ENCODE measurements at places on chromosomes 1 and 21.
A peak's percentile ranks its signal among the peaks of the same experiment; 100 is the strongest.

GRCh38 chr1:107549152-107549810 lies 408.4 kb downstream of the NTNG1 start:
- no peak for DNase-seq

DNA sequence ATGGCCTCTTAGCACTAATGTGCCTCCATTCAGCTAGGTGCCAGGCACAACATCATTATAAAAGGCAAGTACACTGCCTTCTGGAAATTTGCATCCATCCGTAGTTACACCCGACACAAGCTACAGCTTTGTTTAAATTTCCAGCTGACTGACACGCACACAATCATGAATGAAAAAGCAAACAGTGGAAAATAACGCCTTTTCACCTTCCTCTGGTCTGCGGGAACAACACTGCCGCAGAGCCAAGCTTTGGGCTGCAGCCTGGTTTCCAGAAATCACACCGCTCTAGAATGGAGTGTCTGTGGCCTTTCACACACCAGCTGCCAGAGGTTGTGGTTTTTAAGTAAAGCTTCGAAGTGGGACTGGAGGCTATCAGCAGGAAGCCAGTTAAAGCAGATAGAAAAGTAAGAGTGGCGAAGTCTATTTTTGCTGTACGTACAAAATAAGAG lies 142.8 kb upstream of the COA6 start:
- no peak for DNase-seq

GRCh38 chr1:223183268-223183862 lies 40.3 kb upstream of the TLR5 start:
- no peak for DNase-seq

- no peak for DNase-seq
These were observed 23.4 kb downstream of the C8A start for GRCh38 chr1:56877973-56878372.

- no peak for DNase-seq
These were observed 730.7 kb upstream of the ZP4 start for GRCh38 chr1:238621405-238621804.

- no peak for DNase-seq
These were observed 344.6 kb downstream of the LMO4 start for GRCh38 chr1:87673309-87673708.

DNA sequence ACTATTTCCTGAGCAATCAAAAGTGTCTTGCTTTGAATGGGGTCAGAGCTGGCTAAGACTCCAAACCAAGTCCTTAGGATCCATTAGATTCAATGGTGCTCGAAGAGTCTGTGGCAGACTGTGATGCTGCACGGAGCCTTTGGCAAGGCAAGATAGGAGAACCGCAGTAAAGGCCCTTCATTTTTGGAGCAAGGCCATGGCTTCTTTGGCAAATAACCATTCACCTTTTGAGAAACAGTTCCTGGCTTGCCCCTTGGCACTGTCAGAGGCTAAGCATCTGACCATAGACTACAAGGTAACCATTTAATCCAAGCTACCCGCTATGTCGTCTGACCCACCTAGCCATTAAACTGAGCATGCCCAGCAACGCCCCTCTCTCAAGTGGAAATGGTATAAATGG lies 45.2 kb downstream of the EDN2 start:
- no peak for DNase-seq

GRCh38 chr1:231681006-231681405 lies 54.4 kb downstream of the DISC1 start:
- DNase-seq, result no peak

GRCh38 chr1:152886085-152886484 lies 8.0 kb downstream of the SMCP start:
- DNase-seq, result no peak

- no peak for DNase-seq
These were observed 3.0 kb upstream of the CTSK start for GRCh38 chr1:150810958-150811659.

- no peak for DNase-seq
These were observed 7.0 kb downstream of the TLR5 start for GRCh38 chr1:223136086-223136485.

- DNase-seq, result no peak
These were observed 35.2 kb upstream of the SYT2 start for GRCh38 chr1:202745323-202745888.

DNA sequence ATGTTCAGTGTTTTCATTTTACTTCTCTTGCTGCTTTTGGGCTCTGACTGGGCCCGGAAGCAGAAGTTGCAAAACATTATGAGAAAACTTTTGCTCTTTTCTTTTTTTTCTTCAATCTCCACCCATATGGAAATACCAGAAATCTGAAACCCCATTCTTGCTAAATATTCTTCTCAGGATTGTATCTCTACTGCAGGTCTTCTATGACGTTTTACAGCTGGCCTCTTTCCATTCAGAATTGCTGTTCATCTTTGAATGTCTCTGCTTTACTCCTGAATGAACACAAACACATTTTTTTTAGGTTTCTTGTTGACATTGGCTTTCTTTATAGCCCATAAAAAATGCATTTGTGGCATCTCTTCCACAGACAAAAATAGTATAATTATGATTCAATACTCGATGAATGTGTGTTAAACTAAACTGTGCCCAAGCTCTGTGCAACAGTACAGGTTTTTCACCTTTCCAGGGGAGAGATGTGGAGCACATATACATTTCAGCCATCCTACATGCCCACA lies 18.8 kb downstream of the PTPRC start:
- DNase-seq, result no peak

- DNase-seq, result no peak
These were observed 89.7 kb downstream of the ATP1B1 start for GRCh38 chr1:169196161-169196560.

- DNase-seq, result no peak
These were observed 18.2 kb downstream of the EPHB2 start for GRCh38 chr1:22728751-22729399.

DNA sequence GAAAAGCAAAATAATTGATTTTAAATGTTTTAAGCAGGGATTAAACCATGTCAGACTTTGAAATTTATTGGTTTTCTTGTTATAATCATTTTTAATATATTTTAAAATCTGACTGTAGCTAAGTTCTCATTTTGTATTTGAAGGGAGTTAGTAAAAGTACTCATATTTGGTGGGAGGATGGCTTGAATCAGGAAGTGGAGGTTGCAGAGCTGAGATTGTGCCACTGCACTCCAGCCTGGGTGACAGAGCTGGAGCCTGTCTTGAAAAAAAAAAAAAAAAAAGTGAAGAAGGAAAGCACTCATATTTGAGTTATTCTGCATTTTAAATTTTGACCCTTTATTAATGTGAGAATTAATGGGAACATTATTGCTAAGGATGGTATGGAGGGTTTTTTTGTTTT lies 106.0 kb downstream of the RABGAP1L start:
- no peak for DNase-seq

- no peak for DNase-seq
These were observed 214 bp downstream of the NCAM2 start for GRCh38 chr21:20998456-20998789.

DNA sequence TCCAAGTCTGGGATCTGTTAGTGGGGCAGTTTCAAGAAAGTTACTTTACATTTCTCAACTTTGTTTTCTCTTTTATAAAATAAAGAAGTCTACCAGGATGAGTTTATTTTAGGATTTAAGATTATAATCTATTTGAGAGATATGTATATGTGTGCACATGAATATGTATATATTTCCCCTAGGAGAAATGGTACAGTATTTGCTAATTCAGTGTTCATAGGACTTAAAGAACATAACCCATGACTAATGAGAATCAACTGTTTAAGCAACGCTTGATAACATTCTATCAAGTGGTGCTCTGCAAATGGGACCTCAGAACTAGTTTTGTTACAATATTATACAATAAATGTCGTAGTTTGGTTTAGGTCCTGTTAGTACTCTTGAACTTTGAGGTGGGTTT lies 7.0 kb downstream of the BCAS2 start:
- no peak for DNase-seq

DNA sequence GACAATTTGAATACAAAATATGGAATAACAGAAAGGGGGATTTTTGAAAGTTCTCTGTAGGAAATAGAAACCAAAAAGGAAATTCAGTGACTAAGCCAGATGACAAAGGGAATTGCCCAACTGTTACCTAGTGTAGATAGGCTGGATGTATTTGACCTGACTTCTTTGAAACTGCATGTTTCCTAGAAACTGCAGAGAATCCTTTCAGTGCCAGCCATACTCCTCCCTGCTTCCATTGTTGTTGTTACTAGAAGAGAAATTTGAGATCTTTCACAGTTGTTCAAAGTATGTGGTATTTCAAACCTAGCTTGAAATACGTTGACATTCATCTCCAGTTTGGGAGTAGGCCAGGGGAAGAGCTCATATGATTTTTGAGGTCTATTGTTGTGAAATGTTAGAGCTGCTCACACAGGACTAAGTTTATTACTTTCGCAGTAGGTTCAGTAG lies 1.8 kb upstream of the GBP5 start:
- DNase-seq, result no peak

DNA sequence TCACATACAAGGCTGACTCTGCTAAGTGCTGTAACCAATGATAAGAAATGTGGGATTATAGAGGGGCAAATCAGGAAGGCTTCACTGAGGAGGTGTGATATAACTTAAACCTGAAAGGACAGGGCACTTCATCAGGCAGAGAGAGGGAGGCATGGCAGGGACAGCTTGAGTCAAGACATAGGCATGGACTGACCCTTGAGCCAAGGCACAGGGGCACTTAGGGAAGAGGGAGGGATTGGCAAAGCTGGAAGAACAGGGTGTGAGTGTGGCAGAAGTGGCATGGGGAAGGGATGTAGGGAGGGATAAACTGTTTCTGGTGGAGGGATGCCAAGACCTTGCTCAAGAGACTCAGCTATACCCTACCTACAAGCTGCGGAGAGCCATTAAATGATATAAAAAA lies 81.3 kb downstream of the PLXNA2 start:
- no peak for DNase-seq

GRCh38 chr1:223143537-223144248 lies 645 bp upstream of the TLR5 start:
- DNase-seq, result no peak

GRCh38 chr1:86687595-86687994 lies 16.8 kb upstream of the SH3GLB1 start:
- DNase-seq, result no peak

DNA sequence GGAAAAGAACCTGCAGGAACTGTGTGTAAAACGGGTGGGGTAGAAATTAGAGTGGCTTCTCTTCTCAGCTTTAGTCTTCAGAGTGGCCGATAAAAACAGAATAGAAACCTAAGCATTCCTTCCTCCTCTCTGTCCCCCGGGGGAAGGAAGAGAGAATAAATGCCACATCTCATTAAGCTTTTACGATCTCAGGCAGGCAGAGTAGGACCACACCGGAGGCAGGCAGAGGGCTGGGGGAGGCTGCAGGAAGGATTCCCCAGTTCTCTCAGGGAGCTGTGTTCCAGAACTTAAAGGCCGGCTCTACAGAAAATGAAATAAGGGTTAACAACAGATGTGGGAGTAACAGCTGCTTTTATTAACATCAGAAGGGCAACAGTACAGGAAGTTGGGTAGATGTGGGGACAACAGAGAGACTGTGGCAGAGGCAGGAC lies 24.5 kb upstream of the MEF2D start:
- no peak for DNase-seq

- no peak for DNase-seq
These were observed 49.8 kb downstream of the SKI start for GRCh38 chr1:2277741-2278488.

- no peak for DNase-seq
These were observed 106.9 kb upstream of the F3 start for GRCh38 chr1:94648225-94649007.

- DNase-seq, result no peak
These were observed 53.3 kb downstream of the PTGFR start for GRCh38 chr1:78543941-78544643.

DNA sequence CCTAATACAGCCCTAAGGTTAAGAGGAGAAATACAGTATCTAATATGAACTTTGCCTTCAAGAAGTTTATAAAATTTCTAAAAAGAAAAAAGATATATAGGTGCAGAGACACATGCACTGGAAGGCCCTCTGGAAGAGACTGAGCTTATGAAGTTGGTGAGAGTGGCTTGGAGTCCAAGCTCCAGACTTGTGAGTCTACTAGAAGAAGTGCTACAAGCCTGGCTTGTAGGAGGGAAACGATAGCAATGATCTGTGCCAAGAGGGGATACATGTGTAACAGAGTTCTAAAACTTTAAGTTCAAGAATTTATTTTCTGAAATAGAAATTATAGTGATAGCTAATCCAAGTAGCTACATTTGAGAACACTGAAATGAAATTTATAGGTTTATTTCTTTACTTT lies 213.0 kb downstream of the PATJ start:
- no peak for DNase-seq

DNA sequence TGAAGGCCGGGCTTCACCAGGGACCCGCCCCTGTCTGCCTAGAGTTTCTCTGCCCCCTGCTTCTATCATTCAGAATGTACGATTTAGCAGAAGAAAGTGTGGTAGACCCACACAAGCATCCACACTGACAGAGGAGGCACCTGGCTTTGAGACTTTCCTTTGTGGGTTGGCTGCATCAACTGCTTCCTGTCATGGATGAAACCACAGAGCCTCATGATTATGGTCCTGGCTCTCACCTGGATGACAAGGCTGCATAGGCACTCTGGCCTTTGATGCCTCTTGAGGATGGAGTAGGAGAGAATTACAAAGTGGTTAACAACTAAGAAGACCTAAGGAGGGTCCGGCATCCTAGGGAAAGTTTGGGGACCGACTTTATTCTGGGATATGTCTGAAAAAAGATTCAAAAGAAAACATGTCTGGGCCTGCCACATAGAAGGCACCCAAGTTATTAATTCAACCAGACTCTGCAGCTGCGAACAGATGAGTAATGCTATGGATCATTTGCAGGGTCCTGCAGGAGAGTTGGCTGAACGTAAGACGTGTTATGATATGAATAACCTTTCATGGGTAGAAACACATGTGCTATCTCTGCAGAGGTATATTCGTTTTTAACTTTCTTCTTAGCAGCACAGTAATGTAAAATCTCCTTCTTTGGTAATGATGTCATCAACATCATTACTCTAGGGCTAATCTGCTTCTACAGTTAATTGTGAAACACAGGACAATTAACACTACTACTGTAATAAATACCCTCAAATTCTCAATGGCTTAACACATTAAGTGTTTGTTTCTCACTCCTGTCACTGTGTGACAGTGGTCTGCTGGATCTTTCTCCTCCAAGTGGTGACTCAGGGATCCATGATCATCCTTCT lies 136.2 kb downstream of the SLC35F3 start:
- DNase-seq, result no peak

GRCh38 chr21:39111931-39112550 lies 71.2 kb downstream of the PSMG1 start:
- DNase-seq, result no peak

DNA sequence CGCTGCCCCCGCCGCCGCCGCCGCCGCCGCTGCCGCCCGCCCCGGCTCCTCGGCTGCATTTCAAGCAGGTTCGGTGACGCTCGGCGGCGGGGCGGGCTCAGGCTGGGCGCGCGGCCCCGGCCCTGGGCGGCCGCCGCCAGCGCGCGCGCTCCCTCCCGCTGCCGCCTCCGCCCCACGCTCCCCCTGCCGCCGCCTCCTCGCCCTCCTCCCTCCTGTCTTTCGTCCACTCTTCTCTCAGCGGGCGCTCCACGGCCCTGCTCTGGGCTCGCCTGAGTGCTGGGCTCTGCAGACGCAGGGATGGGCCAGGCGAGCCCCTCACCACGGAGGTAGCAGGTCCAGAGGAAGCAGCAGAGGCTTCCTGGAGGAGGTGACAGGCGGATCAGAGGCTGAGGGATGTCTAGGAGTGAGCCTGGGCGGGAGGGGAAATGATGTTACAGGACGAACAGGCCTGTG lies at the start of gene LRP8:
LRP8 (minus strand) TSS at position 62 of the 453 bp plus-strand sequence. CDS start 158 bp downstream, outside the sequence.
- DNase-seq, result peak; percentile 82

- DNase-seq, result no peak
These were observed 25.8 kb downstream of the MFSD2A start for GRCh38 chr1:39980555-39981313.
